Activated T-helper 2 cell treated with anti-CD3 and anti-CD28 coated beads, Interferon-gamma antibody, Interleukin-2, Interleukin-4, amounts not matched to agents 10 μg/mL and 5 μg/mL and 100 μg/mL, durations not matched to agents 14 hours and 24 hours and 36 hours (primary cell): ENCODE measurements at places on chromosomes 11 and 22.

DNA sequence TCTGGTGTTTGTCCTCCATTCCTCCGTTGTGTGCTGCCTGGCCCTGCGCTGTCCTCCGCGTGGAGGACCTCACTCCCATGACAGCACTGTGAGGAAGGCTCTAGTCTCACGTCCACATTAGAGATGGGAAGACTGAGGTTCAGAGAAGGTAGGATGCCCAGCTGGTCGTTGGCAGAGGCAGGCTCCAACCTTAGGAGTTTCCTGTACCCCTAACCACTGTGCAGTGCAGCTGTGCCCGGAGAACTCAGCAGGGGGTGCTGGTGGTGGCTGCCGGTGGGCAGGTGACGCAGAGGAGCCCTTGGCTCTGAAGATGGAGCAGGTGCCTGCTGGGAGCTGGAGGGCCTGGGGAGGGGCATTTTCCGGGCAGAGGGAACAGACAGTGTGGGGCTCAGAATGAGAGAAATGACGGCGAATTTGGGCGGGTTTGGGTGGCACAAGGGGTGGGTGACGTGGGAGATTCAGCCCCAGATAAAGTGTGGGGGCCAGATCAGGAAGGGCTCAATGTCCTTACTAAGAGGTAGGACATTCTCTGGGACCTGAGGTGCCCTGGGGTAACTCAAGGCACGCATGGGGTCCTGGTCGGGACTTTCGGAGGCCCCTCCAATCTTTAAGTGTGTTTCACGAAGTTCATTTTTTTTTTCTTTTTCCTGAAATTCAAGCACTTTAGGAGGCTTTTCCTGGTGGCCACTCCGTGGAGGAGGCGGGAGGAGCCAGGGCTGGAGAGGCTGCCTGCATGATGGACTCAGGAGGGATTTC, 535.0 kb downstream of the TBC1D22A start:
- no peak for DNase-seq

GRCh38 chr11:44572884-44573283, 7.4 kb downstream of the CD82 start:
- DNase-seq, result no peak

DNA sequence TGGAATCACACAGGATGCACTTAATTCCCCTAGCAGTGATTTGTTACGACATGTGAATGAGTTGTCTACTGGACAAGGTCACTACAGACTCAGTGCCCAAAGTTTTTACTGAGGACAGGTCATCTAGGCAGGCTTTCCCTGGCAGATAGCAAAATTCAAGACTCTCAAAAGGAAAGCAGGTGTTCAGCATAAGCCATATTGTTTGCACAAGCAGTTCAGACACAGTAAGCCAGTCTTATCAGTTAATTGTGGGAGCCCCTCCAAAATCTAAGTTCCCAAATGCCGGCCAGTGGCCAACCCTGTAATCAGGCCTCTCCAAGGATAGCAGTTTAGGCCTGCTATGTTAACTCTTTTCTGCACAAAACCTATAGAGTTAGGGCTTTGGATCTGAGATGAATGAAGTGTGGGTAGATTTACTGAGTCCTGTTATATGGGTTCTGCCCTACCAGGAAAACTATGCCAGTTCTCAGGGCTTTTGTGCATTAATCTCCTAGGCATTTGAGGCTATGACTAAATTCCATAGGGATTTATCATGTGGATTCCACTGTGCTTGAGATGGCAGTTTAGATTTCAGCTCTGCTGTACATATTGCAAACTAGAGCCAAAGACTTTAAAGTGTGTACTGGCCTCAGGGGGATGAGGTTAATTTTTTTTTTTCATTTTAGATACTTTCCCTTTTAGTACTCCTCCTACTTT, 4.8 kb upstream of the ARHGEF12 start:
- DNase-seq, result no peak

DNA sequence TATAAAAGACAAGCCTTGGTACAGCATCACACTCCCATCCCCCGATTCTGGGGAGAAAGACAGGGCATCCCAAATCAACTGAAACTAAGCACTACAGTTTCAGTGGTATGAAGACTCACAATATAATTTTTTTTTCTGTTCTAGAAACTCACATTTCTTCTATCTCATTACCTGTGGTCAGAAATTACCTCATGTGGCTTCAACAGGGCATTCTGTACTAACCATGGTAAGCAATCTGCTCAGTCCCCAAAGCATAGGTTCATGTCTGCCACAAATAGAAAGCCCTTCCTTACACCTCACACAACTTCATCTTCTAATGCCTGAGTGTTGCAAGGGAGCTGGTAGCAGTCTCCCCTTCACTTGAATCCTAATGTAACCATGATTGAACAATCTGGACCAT, 147.4 kb upstream of the POU2AF2 start:
- no peak for DNase-seq

DNA sequence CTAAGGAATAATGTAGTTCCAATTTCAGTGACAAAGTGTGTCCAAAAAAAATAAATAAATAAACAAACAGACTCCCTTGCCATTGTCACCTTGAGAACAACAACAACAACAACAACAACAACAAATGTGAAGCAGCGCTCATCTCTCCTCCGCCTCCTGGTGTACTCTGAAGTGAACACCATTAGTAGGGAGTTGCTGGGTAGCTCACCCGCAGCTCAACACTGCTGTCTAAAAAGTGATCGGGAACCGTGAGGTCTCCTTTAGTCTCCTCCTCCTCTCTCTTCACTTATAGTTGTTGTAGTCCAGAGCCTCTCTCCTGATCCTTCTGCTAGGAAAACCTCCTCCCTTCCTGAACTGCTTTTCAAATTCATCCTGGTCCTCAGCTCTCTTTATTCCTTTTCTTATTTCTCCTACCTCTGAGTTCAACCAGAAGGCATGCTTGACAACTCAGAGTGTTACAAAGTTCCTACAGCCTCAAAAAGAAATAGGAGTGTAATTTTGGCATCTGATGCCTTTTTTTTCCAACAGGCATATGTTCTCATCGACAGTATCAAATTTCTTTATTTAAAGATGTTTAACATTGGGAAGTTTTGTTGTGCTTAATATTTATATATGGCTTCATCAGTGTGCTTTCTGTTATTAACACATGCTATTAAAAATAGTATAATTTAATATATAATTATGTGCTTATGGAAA, 215.1 kb downstream of the PGR start:
- DNase-seq, result no peak

- no peak for DNase-seq
These were observed 5.3 kb upstream of the KMT2A start for GRCh38 chr11:118430956-118431355.

- no peak for DNase-seq
These were observed 234.3 kb upstream of the TENM4 start for GRCh38 chr11:79675081-79675480.

DNA sequence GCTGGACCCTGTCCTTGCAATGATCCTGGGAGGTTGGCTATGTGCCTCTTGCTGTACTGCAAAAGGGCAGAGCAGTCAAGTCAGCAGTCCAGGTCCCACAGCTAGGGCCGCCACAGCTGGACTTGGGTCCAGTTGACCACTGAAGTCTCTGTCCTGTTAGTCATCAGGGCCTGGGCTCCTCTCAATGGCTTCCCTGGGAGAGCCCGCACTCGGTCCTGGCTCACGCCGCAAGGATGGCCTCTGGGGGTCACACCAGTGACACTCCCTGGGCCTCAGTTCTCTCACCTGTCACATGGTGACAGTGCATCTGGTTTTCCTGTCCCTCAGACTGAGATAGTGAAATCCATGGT, 85.1 kb downstream of the NECTIN1 start:
- no peak for DNase-seq

DNA sequence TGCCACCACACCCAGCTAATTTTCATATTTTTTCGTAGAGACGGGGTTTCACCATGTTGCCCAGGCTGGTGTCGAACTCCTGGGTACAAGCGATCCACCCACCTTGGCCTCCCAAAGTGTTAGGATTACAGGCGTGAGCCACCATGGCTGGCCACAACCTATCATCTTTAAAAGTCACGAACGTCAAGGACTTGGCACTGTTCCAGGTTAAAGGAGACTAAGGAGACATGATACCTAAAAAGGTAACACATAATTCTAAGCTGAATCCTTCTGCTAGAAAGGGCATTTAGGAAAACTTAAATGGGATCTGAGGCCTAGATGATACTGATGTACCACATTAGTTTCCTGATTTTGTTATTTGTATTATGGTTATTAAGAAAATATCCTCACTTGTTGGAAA, 43.3 kb upstream of the SYT9 start:
- DNase-seq, result no peak

DNA sequence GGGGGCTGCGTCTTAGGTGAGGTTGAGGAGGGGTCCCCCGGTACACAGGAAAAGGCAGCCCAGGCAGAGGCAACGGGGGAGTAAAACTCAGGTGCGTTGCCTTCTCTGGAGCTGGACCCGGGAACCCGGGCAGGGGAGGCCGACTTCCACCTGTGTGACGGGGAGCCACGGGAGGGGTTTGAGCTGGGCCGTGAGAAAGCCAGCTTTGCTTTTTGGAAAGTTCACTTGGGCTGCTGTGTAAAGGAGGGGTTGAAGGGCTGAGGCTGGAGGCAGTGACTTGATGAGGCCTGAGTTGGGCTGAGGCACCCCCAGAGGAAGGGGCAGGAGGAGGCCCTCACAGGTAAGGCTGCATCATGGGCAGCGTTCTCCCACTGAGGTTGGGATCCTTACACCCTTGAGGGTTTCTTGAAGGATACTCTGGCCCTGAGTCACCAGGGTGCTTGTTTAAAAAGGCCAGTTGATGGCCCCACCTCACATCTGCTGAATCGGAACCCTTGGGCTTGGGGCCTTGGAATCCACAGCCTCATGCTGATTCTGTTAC, 47.2 kb downstream of the CHRDL2 start:
- no peak for DNase-seq

DNA sequence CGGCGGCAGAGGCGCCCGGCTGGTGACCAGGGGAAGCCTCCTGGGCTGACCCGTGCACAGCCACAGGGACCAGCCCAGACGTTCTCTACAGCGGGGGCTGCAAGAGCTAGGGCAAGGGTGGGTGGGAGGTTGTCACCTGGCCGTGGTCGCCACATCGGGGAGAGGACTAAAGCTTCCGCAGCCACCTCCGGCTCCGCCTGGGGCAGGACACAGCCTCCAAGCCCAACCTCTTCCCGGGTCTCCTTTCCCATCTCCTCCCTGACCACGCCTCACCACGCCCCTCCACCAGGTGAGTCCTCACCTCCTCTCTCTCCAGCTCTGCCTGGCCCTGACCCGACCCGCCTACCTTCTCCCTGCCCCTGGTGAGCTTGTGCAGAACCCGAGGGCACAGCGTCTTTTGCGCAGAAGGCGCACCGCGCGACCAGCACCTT, 75.9 kb upstream of the LMO1 start:
- no peak for DNase-seq

- DNase-seq, result no peak
These were observed 64.2 kb upstream of the SLN start for GRCh38 chr11:107776062-107776461.

DNA sequence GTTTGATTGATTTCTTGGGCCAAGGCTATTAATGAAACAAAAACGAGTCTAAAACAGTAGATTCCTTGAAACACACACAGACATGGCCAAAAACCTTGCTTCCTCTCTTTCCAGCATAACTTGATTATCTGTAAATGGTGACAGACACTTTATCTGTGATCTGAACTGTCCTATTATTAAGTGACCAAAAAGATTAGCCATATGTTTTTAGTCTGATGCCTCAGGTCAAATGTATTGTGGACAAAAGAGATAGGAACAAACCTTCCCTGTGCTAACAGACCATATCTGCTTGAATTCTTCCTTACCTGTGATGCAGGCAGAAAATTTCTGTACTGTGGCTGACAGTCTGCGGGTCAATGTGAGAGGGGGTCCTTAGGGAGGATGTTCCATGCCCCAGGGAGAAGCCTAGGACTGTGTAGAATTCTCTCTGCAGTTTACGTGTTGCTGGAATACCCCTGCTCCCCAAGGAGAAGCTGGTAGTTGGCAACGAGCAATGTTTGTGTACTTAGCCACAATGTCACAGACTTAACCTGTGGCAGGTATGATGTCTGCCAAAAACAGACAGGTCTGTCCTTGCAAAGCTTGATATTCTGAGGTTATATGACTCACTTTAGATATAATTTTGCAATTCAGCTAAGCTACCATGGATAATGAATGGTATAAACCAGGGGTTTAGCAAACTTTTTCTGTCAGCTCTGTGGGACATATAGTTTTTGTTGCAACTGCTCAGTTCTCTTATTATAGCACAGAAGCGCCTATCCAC, 31.2 kb downstream of the C11orf71 start:
- DNase-seq, result no peak

GRCh38 chr11:117876341-117877119, at the start of gene FXYD6:
TSS of gene FXYD6 (minus strand) at chr11:117876658. CDS start at chr11:117842776, 33,882 bp downstream.
- DNase-seq, result no peak

DNA sequence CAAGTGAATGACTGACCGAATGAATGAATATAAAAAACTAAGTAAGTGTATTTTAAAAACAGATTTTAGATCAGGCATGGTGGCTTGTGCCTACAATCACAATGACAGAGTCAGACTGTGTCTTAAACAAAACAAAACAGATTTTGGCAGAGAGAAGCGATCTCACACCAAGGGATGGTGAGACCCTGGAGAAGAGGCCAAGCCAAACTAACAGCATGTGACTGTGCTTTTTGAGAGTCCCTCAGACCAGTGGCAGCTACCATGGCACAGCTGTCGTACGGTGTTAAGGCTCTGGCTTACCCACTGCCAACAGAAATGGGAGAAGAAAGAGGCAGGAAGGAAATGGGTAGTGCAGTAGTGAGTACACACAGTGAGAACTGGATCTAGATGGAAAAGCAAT, 60.6 kb downstream of the SGSM3 start:
- no peak for DNase-seq

DNA sequence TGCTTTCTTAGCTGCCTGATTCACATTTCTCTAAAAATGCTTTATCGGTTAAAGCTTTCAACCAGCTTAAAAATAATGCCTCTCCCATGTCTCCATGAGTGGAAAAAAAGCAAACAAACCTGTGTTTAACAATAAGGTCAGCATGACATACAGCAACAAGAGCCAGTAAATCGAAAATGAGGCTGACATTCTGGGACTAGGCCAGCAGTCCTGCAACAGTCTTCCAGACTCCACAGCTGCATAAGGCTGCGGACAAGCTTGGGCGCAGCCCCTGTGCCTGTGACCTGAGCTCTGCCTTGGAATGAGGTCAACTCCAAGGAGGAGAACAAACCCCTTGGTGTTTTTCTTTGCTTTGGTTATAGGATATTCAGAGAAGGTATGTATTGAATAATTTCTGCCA, 95.5 kb downstream of the PGR start:
- DNase-seq, result no peak

DNA sequence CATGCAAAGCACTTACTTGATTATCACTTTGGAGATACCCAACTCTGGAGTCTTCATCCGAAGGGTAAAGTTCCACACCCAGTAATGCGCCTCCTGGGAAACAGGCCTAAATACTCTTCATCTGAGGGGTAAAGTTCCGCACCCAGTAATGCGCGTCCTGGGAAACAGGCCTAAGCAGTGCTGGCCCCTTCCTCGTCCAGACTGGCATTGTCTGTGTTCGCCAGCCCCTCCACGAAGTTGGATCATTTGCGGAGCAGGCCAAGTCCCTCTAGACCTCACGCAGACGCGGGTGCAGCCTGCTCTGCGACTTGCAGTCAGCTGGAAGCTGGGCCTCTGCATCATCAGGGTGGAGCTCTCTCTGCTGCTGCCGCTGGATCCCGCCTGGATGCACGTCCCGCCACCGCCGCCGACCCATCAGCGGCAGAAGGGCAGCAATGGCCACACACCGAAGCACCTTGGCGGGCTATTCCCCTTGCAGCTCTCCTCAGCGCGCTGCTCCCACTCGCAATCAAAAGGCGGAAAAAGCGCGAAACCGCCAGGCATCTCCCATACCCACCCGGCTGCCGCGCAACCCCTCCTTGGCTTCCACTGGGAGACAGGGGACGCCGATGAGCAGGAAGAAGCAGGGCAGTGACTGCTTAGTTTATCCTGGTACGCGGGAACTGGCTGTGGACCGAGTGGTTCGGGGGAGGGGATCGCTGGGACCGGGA, 34.1 kb upstream of the GLYATL1 start:
- DNase-seq, result no peak
